ENCODE measurements at places on chromosomes 2 and 18.

- DNase-seq: no peak
These were observed 37.3 kb upstream of the LONRF2 start for GRCh38 chr2:100359576-100359975.

DNA sequence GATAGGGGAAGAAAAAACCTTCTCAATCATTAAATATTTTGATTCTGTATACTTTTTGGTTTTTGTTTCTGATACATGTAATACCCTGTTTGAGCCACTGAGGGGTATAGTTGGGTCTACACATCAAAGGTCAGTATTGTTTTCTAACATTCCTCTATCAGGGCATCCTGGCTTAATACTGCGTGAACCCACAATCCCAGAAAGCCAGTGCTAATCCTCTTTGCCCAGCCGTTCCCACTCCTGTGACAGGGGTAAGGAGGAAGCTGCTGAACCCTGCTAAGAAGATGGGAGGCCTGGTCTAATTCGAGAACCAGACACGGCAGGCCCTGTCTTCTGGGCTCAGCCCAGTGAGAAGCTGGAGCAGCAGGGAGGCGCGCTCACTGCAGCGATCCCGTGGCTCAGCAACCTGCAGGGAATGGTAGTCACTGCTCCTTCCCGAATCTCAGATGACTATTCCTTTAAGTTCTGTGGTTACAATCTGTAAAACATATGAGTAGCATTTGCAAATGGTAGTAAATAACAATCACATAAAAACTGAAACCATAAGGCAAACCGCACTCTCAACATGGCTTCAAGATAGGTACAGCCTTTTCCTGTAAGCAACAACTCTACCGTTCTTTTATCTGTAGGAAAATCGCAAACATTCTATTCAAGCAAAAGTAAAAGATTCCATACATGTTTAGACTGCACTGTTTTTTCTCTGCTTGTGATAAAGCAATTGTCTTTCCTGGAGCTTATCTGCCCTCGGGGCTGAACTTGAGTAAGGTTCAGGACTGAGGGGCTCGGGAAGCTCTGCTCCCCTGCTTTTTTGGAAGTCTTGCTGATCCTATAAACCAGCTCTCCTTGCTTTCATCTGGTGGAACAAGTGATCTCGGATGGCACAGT, 87.0 kb downstream of the EPB41L3 start:
- DNase-seq: peak; percentile 23

DNA sequence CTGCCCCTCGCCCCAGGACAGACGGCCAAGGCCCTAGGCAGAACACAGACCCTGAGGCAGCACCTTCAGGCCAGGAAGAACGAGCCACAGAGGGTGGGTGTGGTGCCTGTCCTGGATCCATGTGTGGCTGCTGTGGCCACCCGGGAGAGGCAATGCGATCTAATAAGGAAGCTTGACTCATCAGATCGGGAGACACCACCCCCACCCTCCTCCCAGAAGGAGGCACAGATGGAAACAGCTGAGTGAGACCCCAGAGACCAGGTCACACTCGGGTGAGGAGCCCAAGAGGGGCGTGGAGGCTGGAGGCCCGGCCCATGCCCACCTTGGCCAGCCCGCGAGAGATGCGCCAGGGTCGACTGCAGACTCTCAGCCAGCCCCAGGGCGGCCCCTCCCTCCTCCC, 20.3 kb downstream of the KCNG2 start:
- no peak for DNase-seq

GRCh38 chr2:233766416-233766815, 6.3 kb downstream of the UGT1A1 start:
- no peak for DNase-seq

DNA sequence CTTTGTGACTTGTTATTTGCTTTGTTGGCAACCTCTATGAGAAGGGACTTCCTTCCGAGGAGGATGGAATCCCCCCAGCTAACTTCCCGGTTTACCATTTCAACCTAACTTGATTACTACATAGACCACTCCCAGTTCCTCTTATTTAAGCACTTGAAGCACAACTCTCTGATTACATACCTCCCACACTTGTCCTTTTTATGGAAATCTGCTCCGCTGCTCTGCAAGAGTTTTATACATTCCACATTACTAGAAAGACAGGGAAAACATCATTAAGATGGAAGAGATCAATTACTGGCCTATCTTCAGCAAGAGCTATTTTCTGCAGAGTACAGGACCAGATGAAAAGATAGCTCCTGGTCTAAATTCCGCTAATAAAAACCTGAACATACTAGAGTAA, 160.0 kb upstream of the PGAP1 start:
- no peak for DNase-seq

- DNase-seq: no peak
These were observed 50.3 kb upstream of the GREB1L start for GRCh38 chr18:21191596-21192307.

GRCh38 chr18:45920367-45920766, 46.8 kb downstream of the EPG5 start:
- no peak for DNase-seq

- DNase-seq: no peak
These were observed 102.8 kb upstream of the TFCP2L1 start for GRCh38 chr2:121387591-121388325.

DNA sequence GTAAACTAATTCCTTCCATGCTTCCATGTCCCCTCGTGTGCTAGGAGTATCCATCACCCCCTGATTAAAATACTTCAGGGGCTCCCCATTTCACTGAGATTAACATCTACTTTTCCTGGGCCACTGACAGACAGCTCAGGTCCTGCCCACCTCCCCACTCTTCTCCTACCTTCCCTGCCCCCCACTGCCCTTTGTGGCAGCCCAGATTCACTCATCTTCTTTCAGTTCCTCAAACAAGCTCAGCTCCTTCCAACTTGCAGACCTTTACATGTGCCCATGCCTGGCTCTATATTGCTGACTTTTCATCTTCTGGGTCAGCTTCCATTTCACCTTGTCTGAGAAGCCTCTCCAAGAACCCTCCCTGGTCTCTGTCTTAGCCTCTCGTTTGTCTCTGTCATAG, 12.0 kb downstream of the RUFY4 start:
- DNase-seq: no peak

DNA sequence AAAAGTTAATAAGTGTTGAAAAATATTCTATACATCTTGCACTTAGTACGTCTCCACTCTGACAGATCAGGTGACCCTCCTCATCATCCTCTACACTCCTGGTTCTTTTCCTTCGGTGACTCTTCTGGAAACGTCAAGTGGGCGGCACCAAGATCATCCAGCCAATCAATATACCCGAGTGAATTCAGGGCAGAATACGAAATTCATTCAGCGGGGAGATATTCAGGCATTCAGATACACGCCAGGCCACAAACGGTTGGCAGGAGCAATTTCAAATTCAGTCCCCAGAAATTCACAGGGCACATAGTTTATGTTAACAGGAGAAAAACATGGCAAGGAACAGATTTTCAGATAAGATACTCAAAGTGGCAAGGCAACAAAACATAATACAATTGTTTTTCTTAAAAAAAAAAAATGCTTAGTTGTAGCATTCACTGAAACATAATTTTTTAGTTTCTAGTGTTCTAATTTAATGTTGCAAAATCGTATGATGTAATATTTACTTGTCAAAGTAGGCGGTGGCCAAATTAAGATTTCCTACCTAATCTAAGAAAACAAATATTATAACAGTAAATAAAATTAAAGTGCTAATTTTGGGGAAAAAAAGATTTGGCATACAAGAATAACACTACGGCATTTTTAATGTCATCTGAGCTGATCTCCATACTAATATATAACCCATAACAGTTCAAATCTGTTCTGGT, 4.2 kb downstream of the CLK1 start:
- no peak for DNase-seq

DNA sequence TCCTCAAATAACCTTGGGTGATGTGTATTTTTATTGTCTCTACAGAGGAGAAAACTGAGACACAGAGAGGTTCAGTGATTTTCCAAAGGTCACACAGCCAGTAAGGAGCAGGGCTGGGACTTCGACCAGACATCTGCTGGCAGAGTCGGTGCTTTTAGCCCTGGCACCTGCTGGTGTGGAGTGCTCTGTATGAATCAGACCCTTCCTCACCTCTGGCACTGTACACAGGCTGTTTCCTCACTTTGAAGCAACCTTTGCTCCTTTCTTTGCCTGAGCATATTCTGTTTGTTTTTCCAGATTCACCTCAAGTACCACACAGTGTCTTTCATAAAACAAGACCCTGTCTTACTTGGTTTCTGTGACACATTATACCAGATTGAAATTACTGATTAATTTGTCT, 107.9 kb downstream of the DPP10 start:
- DNase-seq: no peak
